ENCODE measurements at places on chromosomes 12 and 14.

- DNase-seq: peak; percentile 35
Observed at GRCh38 chr14:30854492-30854891, 19.9 kb upstream of the COCH start.

DNA sequence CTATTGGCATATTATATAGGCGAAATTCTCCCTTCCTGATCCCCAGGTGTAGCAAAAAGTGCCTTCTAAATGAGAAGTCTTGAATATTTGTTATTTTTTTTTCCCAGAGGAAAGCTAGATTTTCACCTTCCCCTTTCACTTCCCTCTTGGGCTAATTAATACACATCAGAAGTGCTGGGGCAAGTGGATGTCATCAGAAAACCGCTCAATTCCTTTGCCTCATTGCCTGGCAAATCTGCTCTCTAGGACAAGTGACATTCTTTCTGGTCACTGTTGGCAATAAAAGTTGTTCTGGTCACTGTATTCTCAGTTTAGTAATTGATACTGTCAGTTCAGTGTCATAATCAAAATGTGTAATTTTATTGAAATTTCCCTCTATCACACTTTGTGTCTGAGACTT is 174.5 kb downstream of the ETNK1 start:
- no peak for DNase-seq

- DNase-seq: no peak
Observed at GRCh38 chr14:105316968-105317510, 2.5 kb downstream of the PACS2 start.

- DNase-seq: no peak
Observed at GRCh38 chr14:75204116-75204515, 27.7 kb upstream of the TMED10 start.

DNA sequence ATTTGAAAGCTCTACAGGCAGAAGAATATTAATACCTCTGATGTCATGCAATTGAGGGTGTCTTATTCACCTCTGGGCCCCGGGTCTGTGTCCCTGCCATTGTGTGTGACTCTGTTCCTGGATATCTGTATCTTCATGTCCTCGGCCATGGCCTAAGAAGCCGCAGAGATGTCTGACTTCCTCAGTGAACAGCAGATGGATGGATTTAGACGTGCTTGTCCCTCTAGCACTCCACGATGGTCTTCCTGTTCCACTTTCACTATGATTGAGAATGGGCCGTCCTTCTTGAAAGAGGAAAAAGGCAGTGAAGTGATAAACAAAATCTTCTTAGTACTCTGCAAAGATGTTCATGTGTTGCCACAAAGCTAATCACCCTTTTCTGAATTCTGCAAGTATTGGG is 217.4 kb downstream of the SLC41A2 start:
- DNase-seq: peak; percentile 74

DNA sequence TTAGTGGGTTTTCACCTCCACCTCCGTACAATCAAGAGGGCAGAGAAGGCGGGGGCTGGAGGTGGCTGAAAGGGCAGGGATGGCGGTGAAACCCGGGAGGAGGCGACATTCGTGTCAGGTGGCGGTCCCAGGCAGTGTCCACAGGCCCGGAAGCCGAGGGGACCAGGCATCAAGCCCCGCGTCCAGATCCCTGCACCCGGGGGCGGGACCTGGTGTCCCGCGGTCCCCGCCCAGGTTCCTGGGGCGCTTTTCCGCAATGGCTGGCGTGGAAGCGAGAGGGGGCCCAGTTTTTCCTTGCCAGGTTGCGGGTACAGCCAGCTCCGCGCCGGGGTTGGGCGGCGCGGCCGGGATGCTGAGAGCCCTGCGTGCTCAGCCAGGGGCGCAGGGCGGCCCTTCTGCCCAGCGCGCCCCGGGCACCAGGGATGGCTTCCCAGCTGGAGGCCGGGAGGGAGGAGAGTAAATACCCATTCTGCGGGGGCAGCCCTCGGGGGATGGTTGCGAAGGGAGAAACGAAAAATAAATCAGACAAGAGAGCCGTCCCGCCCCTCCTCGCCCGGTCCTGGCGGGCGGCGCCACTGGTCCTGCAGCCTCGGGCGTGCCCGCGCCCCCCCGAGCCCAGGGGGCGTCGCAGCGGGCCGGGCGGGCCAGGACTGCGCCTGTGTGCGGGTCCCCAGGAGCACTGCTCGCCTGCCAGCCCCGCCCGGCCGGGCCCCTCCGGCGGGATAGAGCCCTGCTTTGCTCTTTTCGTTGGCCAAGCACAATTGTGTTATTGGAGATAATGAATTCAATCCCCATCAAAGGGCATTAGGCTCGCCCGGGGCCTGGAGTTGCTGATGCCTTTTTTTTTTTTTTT is 11.5 kb downstream of the FOXA1 start:
- peak; percentile 8 for DNase-seq

DNA sequence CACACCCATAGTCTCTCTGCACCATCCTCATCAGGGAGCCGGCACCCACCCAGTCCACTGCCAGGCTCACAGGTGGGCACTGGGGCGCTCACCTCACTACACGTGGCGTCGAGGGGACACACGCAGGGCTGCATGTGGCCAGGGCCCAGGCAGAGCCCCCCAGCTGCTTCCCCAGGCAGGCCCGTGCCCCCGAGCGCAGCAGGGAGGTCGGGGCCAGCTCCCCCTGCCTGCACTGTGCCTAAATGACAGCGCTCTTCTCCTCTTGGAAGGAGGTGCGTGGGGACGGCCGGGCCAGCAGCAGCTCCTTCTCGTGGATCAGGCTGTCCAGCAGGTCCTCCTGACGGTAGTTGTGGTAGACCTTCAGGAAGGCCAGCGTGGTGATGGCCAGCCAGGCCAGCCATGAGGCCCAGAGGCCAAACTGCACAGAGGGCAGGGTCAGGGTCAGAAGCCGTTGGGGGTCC is 11.3 kb downstream of the TMEM179 start:
- no peak for DNase-seq

DNA sequence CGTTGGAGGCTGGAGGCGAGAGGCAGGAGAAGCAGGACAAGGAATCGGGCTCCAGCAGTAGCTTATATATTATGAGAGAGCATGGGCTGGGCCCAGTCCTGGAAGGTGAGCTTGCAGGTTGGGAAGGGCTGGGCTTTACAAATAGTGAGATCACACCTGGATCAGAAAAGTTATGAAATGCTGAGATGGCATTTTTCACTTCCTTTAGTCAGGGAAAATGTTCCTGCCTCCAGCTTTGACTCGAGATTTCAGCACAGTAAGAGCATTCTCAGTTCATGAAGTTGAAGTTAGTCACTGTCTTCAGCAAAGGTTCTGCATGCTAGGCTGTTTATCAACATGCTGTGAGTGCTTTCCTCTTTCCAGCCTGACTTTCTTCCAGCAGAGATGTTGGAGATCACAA is at the start of gene KRT6C:
TSS of gene KRT6C (minus strand) at position 38 of the 400 bp plus-strand sequence. CDS start 68 bp downstream, outside the sequence.
- DNase-seq: no peak

- no peak for DNase-seq
Observed at GRCh38 chr14:71388336-71388735, 481.1 kb downstream of the PCNX1 start.

- no peak for DNase-seq
Observed at GRCh38 chr14:95217391-95217900, 60.1 kb upstream of the DICER1 start.

GRCh38 chr12:19744705-19745218 is 305.5 kb downstream of the AEBP2 start:
- DNase-seq: no peak

DNA sequence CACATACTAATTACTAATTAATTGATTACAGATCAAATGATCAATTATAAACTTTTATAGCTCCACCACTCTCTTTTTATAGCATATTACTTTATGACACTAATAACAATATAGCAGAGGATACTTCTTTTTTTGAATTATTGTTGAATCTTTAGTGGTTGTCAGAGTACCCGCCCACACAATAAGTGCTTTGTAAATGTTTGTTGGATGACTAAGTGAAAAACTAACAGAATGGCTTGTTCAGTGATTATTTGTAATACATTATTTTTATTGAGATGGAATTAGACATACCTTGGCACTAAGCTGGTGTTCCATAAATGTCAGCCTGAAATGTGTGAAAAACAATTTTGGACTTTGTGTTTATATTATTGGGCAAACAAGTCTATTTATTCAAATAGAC is 670.5 kb upstream of the ATXN7L3B start:
- DNase-seq: no peak

DNA sequence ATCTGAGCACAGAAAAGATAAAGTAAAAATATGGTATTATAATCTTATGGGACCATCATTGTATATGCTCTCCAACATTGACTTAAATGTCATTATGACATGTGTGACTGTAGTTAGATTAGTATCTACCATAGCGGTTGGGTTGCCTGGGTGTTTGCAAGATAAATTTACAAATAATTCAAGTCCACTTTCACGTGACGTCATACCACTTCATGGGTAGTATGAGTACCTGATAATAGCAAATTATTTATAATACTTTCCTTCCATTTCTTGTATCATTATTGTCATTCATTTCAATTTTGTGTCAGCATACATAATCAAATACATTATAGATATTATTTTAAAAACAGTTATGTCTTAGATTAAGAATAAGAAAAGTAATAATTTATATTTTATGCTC is 20.2 kb downstream of the SLCO1B1 start:
- DNase-seq: no peak

GRCh38 chr12:33439587-33440011 is at the start of gene SYT10:
Gene SYT10, minus strand, starts transcription at chr12:33439819. Its CDS starts 297 bp downstream, at chr12:33439522.
- DNase-seq: peak; percentile 35

DNA sequence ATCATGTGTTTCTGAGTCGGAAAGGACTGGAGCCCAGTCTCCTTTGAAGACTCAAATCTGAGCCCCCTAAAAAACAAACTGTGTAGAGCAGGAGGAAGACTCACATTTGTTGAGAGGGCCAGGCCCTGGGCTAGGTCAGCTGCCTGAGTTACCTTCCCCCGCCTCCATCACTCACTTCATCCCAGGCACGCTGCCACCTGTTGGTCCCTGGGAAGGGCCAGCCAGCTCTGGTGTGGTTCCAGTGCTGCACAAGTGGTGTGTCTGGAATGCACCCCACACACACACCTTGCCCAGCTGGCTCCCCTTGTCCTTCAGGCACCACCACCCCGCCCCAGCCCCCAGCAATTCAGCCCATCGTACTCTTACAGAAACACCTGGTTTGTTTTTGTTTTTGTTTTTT is 9.0 kb downstream of the MVK start:
- no peak for DNase-seq

GRCh38 chr12:21559855-21560569 is 33.9 kb downstream of the SPX start:
- no peak for DNase-seq

DNA sequence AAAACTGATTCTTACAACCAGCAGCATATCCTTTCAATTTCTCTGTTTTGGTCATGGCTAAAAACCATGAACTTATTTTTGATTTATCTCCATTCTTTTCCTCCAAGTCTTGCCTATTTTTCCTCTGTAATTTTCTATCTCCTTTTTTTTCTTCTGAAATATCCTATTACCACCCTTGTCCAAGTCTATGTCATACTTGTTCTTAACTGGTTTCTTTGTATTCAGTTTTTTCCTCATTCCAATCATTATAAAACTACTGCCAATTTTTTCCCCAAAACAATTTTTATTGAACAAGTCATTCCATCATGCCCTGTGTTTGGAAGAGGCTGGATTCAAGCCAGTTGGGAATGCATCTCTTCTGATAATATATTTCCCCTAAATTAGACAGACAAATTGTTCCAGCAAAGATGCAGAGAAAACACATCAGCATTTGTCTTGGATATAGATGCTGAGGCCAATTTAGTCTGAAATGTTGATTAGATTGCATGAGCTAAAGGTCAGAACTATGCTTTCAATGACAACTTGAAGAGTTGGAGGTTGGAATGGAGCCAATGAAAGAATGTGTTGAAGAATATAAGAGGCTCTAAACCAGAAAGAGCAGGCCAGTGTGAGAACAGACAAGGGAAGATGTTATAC is 30.7 kb downstream of the OTOGL start:
- no peak for DNase-seq

- no peak for DNase-seq
Observed at GRCh38 chr14:77559381-77559780, 57.1 kb downstream of the SPTLC2 start.

- no peak for DNase-seq
Observed at GRCh38 chr14:85146779-85147178, 383.2 kb upstream of the FLRT2 start.

DNA sequence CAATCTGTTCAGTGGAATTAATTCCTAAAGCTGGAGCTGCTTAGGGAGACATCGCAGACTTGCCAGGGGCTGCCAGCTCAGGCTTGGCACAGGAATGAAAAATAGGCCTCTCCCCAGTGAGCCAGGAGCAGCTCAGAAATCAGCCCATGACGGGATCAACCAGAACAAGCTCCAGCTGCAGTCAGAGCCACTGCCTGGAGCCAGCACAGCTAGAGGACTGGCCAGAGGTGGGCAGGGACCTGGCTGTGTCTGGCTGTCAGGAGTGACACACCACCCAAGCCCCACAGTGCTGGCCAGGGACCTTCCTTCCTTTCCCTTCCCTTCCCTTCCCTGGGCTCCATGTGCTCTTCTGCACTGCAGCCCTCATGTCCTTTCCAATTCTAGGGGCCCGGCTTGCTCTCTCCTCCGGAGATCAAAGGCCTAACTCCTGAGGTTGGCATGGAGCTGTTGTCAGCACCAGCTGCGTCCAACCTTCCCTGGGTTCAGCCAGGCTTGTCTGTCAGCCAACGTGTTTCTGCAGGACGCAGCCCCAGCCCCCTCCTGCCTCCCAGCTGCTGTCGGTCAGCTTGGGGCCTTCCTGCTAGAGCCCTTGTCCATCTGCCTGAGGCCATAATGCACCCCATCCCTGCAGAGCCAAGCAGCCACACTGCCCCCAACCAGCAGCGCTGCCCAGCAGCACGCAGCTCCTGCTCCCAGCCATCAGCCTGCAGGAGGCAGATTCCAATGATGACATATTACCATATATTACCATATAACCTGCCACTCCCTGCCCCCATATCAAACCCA is 149.3 kb downstream of the CALM1 start:
- no peak for DNase-seq

- DNase-seq: no peak
Observed at GRCh38 chr12:121189131-121189530, 20.8 kb upstream of the P2RX4 start.

DNA sequence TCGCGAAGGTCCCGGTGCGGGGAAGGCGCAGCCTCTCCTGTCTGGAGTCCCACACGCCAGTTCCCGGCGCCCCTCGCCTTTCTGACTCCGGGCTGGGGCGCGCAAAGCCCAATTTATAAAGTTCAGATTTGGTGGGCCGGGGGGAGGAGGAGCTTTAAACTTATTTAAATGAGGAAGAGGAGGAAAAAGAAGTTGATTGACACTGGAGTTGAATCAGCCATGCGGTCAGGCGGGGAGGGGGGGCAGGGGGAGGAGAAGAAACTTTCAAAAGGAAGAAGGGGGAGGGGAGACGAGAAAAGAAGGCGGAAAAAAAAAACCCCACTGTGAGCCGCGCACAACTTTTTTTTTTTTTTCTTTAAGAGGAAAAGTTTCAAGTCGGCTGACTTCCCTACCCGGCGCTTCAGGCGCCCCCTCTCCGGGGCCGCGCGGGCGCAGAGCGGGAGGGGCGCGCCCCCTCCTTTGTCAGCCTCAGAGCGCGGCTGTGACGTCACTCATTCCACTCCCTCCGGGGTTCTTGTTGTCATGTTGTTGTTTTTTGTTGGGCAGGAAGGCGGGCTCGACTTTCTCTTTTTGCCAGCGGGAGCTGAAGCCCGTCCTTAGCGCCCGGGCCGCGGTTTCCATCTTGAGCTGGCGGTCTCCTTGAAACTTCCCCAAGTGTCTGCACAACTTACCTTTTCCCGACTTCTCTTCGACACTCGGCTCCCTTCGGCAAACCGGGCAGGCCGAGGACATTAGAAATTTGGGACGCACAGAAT is at the start of gene ZFP36L1:
TSS of gene ZFP36L1 (minus strand) at position 89 of the 755 bp plus-strand sequence. CDS start 129 bp downstream, outside the sequence.
- DNase-seq: peak; percentile 91
